ENCODE measurements at places on chromosomes 11 and 22.

- peak; percentile 42 for DNase-seq
Measured at GRCh38 chr11:76918941-76919386, 58.2 kb downstream of the ACER3 start.

- DNase-seq, result no peak
Measured at GRCh38 chr11:7548659-7549274, 35.0 kb downstream of the PPFIBP2 start.

DNA sequence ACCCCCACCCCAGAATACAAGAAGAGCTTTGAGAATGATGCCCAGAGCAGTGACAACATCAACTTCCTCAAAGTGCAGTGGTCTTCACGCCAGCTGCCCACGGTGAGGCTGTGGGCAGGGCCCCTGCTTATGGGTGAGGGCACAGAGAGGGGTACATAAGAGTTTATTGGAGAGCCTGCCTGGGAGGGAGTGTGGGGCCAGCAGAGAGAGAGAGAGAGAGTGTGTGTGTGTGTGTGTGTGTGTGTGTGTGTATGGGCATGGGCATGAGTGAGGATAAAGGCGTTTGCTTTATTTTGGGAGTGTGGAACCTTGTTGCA lies 9.5 kb downstream of the PHOX2A start:
- no peak for DNase-seq

GRCh38 chr11:123525511-123525918 lies 95.4 kb downstream of the GRAMD1B start:
- DNase-seq, result no peak

- DNase-seq, result no peak
Measured at GRCh38 chr11:45258982-45259530, 27.1 kb downstream of the SYT13 start.

DNA sequence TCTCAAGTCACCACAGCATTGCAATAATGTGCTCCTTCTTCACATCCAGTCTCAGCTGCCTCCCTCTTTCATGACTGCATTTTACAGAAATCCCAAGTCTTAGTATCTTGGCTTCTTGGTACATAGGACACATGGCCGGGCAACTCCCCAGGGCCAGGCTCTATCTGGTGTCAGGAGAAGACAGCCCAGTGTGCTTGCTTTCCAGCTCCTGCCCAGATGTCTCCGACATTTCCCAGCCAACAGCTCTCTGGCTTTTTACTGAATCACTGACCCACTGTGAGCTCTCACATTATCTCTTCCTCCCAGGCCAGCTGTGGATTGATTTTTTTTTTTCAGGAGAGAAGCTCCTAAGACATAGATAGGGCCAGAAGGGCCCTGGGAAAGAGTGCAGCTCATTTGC lies 346.0 kb upstream of the C11orf87 start:
- no peak for DNase-seq

DNA sequence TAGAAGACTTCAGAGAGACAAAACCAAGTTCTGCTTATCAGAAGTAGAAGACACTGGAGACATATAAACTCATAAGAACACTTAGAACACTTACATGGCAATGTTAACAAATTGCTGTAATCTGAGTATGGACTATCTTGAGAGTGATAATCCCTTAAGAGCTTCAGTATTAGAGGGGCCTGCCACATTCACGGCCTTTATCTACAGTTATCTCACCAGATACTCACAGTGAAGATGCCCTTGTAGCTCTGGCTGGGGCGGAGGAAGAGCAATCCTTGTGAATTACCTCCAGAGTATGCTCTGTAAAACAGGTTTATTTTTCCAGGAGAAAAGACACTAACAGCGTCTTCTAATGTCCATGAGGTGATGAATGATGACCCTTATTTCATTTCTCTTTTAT lies 762.8 kb downstream of the FAM181B start:
- no peak for DNase-seq

GRCh38 chr22:29145321-29146072 lies 60.2 kb upstream of the EMID1 start:
- DNase-seq, result no peak

- DNase-seq, result no peak
Measured at GRCh38 chr22:50139843-50140415, 30.6 kb upstream of the PANX2 start.

DNA sequence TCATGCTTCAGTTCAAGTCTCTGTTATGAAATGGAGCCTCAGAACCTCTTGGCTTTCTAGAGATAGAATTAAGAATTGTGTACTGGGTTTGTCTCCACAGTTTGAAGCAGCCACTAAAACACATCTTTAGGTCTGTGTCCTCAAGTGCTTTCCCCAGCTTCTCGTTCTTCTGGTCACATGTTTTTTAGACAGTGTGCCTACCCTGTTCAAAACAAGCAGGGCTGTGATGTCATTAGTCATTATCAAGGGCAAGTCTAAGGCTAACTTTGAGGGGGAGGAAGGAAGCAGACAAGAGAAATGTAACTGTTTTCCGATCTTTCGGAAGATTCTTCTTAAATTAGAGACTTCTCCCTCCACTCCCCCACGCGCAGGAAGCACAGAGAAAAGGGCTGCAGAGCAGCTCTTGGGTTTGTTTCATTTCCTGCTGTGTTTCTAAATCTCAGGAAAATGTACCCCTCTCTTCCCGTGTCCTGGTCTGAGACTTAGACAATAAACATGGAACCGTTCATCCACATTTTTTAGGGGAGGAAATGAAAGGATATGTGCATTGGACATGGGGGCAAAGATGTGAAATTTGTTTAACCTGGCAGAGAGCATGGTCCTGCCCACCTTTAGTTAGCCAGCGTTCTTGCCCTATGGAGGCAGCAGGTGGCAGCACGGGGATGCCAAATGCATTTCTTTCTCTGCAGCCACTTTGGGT lies 3.1 kb downstream of the AKIP1 start:
- DNase-seq, result no peak

DNA sequence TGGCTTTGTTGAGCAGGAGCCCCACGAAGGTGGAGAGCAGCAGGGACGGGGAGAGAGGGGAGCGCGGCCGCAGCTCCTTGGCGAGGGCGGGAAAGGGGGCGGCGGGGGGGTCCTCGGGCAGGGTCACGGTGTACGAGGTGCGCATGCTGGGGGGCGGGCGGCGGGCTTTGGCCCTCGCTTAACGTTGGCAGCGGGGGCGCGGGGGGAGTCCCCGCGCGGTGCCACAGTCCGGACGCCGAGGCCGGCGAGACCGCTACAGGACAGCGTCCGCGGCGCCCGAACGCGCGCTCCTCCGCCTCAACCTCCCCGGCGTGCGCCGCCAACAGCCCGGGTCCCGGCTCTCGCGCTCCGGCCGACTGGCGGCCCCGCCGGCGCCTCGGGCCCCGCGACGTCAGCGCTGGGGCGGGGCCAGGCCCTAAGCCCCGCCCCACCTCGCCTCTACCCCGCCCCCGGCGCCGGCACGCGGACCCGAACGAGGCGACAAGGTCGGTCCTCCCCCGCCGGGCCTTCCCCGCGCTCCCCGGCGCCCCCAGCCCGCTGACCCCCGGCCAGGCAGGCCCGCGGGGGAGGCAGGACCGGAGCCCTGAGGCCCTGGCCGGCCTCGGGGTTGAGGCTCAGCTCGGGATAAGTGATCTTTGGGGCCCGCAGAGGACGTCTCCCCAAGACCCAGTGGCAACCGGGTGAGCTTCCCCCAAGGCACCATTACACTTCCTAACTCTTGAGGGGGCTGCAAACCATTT lies 17.5 kb downstream of the USP2 start:
- no peak for DNase-seq

DNA sequence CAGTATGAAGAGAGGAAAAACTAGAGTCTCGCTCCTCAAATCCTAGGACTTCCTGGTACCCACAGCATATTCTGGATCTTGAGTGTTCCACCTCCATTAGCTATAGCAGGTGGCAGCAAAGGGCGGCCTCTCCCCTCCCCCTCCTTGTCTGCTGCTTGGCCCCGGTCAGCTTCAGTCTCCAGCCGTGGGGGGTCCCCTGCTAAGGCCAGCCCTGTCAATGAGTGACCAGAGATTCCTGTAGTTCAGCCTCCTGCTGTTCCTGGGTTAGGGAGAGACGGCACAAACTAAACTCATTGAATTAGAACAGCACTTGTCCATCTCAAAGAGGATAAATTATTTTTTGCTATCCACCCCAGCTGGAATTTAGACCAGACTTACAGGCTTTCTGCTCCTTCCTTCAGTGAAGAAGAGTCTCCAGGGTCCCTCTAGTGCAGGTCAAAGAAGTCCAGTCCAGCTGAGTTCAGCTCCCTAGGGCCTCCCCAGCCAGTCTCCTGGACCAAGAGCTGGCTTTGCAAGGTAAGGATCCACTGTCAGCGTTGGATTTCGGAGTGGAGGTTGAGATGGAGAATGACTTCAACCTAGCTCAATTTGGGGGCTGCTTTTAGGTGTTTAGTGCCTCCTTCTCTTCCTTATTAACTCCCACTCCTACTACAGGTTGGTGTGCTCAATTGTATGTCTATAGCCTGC lies 1.1 kb upstream of the PHLDB1 start:
- DNase-seq, result no peak

DNA sequence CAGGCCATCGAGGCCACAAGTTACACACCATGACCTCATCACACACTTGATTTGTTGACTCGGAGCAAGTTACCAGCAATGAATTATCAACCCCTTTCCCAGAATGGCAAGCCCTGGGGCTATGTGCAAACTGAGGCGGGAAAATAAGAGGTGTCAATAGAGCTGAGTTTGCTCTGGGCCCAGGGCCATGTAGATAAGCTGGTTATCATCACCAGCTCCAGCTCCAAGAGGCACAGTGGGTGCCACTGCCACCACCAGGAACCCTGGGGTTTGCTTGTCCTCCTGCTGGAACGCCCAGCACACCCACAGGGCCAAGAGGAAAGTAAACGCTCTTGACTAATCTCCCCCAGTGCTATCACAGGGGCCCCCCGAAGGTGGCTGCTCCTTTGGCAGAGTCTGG lies 13.0 kb upstream of the VPS37C start:
- DNase-seq, result no peak

GRCh38 chr11:119538753-119539152 lies 115.8 kb upstream of the THY1 start:
- no peak for DNase-seq

- no peak for DNase-seq
Measured at GRCh38 chr22:47205554-47205953, 443.1 kb downstream of the TBC1D22A start.

DNA sequence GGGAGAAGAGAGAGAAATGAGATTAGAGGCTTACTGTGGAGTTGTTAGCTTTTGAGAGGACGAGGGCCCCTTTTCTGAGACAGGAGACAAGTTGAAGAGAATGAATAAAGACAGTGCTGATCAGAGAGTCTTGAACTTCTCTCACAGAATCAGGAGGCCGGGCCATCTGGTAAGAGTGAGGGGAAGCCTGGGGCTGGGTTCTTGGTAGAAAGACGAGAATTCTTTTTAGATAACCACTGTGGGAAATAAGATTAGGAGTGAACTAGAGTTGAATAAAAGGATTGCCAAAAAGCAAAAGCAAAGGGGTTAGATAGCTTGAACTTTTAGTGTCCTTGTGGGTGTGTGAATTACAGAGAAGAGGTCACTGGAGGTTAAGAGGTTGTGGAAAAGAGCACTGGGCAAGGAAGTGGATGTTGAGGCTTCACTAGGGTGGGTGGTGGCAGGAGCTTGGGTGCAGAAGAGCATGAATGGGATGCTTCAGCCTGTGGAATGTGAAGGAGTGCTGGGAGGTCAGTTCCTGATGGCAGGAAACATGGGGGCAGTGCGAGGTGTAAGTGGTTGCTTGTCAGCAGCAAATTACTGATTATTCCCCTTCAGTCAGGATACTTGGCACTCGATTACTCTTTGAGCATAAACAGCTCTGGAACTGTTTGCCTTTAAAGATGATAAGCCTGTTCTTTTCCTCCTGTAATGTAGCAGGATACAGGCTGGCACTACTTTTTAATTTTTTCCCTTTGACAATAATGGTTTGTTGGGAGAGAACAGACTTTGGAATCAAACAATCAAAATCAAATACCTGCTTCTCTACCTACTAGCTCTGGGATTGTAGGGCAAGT lies 98.3 kb downstream of the ARHGAP42 start:
- no peak for DNase-seq

- no peak for DNase-seq
Measured at GRCh38 chr11:61972672-61973475, 5.4 kb upstream of the FTH1 start.

DNA sequence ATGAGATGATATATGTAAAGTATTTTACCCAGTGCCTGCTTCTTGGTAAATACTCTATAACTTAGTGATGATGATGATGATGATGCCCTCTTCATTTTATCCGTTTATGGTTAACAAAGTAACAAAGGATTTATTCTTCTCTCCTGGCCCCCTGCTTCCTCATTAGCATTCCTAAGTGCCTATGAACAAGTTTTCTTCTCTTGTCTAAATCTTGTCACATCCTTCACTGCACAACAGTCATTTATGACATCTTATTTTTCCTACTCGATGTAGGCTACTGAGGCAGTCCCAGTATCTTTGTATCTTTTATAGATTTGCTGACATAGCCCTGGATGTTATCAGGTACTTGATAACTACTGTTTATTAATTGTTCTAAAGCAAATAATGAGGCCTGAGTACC lies 754.4 kb upstream of the ARHGAP42 start:
- DNase-seq, result no peak
